Left ventricle myocardium superior (tissue), 1 donor: ENCODE measurements at places on chromosomes 3 and 15. TPM values are rescaled to one million over a fixed set of nuclear protein-coding genes. Genes with fewer than 3 reads are reported as not detected.

DNA sequence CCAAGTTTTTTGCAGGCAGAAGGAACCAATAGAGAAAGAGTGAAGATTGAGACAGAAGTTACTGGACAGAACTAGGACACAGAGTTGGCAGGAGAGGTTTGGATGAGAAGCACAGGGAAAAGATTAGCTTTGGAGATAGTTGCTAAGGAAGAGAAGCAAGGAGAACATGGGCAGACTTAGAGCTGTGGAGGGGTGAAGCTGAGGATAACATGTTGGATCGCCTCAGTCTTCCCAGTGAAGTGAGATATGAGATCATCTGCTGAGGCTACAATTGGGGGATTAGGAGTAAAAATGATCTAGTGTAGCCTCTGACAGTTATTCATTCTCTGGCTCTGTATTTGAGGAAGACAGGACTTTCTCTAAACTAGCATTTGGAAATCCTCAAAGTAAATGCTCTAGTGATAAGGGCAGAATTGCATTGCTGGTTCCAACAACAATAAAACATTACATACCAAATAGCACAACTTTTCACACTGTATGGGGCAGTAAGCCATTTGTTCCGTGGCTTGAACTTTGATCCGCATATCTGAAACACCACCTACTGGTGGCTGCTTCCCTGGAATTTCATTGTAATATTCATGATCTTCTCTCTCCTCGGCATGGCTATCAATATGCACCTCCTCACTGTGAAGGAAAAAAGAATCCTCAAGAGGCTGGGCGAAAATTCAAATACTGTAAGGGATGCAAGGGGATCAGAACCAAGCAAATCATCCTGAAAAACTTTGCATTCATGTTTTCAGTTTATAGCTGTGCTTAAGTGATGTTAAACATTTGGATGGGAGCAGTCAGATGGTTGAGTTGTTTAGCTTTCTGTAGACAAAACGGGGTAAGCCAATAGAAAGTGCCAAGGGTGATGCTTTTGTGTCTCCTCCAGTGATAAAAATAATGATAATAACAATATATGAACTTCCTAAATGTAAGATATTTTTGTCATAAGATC, 22.2 kb upstream of the EID1 start:
- DNase-seq = no peak

DNA sequence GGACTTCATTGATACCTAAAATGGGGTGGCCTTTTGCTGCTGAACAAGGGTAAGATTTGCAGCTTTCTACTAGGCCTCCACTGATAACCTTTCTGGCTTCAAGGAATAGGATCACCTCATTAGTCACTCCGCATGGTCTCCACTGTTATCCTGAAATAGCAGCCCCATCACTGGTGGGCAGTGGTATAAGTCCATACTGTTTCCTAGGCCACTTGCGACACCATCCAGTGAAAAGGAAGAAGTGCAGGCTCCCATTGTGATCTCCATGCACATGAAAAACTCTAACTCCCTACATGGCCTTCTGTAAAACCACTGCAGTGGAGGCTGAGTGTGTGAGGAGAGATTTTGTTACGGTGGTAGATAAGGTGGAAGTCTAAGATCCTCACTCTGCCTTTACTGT, 1455.9 kb downstream of the SI start:
- no peak for DNase-seq

- DNase-seq = no peak
These were observed 104.8 kb upstream of the OSTN start for GRCh38 chr3:191094057-191094845.

DNA sequence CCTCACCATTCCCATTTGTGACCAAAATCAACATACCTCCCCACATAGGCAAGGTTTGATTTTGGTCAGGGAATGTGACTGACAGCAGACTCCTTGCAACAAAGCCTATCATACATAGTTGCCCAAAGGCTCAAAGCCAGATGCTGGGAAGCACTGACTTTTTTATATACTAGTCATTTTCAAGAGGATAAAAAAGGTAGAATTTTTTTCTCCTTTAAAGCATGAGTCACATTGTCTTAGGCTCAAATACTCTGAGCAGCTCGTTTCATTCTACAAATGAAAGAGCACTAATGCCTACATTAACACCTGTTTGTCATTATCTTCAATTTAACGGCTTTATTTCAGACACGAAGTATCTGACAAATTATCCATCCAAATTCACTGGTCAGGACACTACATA, 36.2 kb downstream of the ICE2 start:
- no peak for DNase-seq

DNA sequence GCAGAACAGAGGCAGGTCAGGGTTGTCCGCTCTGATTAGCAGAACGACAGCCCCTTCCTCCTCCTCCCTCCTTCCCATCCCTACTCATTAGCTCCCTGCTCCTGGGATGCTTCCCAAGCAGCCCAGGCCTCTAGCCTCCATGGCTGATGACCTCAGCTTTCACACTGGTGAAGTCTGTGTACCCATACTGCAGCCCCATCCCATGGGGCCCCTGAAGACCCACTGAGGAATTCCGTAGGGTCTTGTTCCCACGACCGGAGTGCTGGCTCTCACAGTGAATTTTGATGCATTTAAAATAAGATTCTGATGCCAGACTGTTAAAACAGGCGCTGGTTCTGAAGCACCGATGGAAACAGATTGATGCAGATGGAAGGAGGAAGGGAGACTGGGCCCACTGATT, 36.1 kb downstream of the GOLGA6A start:
- no peak for DNase-seq

SOX14 gene
- total RNA-seq = not detected

PLA2G4E gene
- not detected for total RNA-seq
